ENCODE measurements at places on chromosomes 7 and 10. TPM values are rescaled to one million over a fixed set of nuclear protein-coding genes. Genes with fewer than 3 reads are reported as not detected.

SEPTIN14 gene
- total RNA-seq: not detected

DNA sequence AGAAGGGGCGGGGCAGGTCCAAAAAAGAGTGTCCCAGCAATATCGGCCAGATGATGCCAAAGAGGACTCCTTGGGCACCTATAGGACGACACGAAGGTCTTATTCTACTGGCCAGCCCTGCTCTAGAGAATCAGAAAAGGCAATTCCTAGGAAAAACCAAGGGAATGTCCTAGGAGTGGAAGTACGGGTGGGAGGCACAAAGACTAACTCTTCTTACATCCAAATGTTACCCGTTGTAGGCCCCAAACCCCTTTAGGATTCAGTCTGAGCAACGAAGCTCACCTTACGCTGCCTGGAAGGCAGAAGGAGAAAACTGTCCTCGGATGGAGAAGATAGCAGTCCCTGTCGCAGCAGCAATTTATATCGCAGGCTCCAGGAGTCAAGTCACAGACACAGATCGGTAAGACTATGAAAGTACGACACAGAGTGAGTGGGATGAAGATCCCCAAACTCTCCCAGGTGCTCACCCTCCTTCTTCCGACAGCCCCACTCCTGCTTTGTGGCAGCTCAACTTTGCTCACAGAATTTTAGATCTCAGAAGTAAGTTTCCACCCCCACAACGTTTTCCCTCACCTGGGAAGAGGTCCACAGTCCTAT lies 558 bp downstream of the TCTN3 start:
- H3K27ac ChIP-seq: peak overlapping the region; percentile 85
- peak overlapping the region; percentile 99 for H3K4me3 ChIP-seq

DNA sequence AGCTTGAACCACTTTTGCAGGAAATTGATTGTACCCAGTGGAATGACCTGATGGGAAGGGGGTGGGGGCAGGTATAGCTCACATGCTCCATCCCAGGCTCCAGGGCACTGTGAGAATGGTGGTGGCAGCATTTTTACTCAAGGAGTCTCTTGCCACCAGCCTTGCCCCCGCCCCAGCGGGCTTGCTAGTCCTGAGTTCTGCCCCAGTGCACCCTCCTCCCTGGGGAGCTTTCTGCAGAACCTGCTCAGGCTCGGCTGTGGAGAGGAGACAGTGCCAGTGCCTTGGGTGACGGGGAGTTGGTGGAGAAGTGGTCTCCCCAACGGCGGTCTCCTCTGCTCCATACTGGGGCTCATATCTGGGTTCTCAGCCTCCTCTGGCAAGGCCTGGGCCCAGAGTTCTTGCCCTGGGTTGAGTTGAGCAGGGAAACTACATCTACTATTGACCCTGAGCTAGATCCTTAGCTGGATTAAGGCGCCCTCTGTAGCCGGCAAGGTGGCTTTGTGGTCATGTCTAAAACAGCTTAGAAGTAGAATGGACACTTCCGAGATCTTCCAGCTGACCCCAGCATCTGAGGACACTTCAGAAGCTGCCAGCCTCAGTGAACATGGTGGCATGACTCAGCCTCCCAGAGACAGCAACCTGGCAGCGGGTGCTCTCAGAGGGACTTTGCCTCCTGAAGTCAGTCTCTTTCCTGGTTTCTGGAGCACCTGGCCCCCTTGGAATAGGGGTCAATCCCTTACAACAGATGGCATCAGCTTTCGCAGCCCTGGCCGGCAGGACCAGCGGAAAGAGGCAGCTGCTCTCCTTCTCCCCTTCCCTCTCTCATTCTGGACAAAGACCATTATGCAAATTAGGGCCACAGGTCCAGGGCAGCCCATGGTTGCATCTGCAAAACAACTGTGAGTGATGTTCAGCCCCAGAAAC lies 363.4 kb upstream of the MKI67 start:
- H3K27ac ChIP-seq: no peak overlapping the region
- H3K36me3 ChIP-seq: no peaks in the 10 kb centered on the region
- no peak for DNase-seq
- H3K4me1 ChIP-seq: no peaks in the 10 kb centered on the region
- no peak overlapping the region for H3K4me3 ChIP-seq

GRCh38 chr10:14801723-14802122 lies 27.0 kb upstream of the FAM107B start:
- DNase-seq: no peak
- H3K27ac ChIP-seq: no peak overlapping the region
- H3K4me1 ChIP-seq: no peaks in the 10 kb centered on the region
- peaks cover 22% of the 10 kb centered on the region for H3K27me3 ChIP-seq
- H3K4me3 ChIP-seq: no peak overlapping the region
- no peaks in the 10 kb centered on the region for H3K36me3 ChIP-seq

DNA sequence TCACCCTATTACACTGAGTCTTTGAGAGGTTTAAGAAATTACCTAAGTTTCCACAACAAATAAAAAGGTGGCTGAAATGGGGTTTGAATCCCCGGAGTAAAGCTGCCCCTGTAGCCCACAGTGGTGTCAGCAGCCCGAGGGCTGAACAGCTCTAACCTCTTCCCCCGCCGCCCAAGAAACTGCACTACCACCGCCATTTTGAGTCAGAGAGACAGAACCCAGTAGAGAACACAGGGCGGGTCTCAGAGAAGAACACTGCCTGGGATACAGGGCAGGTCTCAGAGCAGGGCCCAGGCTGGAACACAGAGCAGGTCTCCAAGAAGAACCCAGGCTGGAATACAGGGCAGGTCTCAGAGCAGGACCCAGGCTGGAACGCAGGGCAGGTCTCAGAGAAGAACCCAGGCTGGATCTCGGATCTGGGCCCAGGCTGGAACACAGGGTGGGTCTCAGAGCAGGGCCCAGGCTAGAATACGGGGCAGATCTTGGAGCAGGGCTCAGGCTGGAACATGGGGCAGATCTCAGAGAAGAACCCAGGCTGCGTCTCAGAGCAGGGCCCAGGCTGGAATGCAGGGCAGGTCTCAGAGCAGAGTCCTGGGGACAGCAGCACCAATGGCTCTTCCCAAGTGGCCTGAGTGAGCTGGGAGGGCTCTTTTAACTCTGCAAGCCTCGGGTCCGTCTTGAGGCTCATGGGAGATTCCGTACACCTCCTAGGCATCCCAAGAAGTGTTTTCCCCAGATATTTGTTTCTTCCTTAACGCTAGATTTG lies 85.9 kb upstream of the LANCL2 start:
- H3K27ac ChIP-seq: no peak overlapping the region
- H3K27me3 ChIP-seq: peaks cover 22% of the 10 kb centered on the region
- H3K36me3 ChIP-seq: no peaks in the 10 kb centered on the region
- DNase-seq: no peak

DNA sequence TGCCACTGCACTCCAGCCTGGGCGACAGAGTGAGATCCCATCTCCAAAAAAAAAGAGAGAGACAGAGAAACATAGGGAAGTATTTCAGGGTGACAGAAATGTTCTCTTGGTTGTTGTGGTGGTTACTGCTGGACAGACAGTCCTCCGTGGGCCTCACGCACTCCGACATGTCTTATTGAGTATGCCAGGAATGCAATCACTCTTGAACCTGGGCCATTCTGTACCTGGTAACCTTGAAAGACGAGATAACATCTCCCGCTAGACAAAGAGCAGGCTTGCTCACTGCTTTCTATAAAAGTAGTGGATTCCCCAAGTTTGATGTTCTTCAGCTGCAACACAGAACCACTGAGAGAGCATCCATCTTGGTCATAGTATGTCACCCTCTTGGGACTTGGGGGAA lies 6.7 kb downstream of the CACUL1 start:
- H3K27ac ChIP-seq: no peak overlapping the region
- H3K4me1 ChIP-seq: peaks cover 17% of the 10 kb centered on the region
- H3K4me3 ChIP-seq: no peak overlapping the region
- no peaks in the 10 kb centered on the region for H3K27me3 ChIP-seq
- DNase-seq: no peak

DNA sequence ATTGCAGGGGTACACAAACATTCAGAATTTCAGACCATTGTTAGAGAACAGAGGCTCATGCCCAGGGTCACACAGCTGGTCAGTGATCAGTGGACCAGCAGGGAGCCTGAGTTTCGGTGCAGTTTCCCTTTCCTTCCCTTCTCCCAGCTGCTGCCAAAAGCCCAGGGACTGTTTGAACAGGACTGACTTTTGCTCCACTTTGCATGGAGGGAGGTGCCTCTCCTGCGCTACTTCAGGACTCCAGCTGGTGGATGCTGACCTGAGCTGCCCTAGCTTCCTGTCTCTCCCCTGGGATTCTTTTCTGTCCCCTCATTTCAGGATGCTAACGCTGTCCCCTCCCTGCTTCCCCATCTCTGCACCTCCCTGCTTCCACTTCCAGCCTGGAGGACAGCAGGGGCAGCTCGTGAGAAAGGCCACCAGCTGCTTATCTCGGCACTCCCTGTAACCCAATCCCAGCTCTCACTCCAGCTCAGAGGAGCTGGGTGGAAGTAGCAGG lies 14.5 kb downstream of the SH2D4B start:
- no peaks in the 10 kb centered on the region for H3K4me1 ChIP-seq
- no peak overlapping the region for H3K4me3 ChIP-seq
- no peaks in the 10 kb centered on the region for H3K36me3 ChIP-seq
- no peak for DNase-seq
- peaks cover 15% of the 10 kb centered on the region for H3K27me3 ChIP-seq
